ENCODE measurements at places on chromosomes 3 and 15. TPM values are rescaled to one million over a fixed set of nuclear protein-coding genes. Genes with fewer than 3 reads are reported as not detected.

The NR2F2 gene
- total RNA-seq: 4.8 TPM

The MUC20 gene
- total RNA-seq: 1.7 TPM

The GPR149 gene
- not detected for total RNA-seq

The BOC gene
- total RNA-seq: 0.72 TPM

The CPB1 gene
- not detected for total RNA-seq

The MORC1 gene
- not detected for total RNA-seq

The ALG3 gene
- total RNA-seq: 50.3 TPM

The SLC12A8 gene
- 20.7 TPM for total RNA-seq

The UBAP1L gene
- total RNA-seq: 0.72 TPM

The PYGO1 gene
- 1.4 TPM for total RNA-seq

The SLC2A2 gene
- under 0.01 TPM for total RNA-seq

The RUVBL1 gene
- total RNA-seq: 81.6 TPM

The MCF2L2 gene
- not detected for total RNA-seq

The ACTC1 gene
- not detected for total RNA-seq

The IMP3 gene
- 156 TPM for total RNA-seq

The GRM7 gene
- not detected for total RNA-seq

The FEZF2 gene
- not detected for total RNA-seq

The ANKRD63 gene
- total RNA-seq: not detected

The NECTIN3 gene
- total RNA-seq: 14.9 TPM

The FHIT gene
- 2.7 TPM for total RNA-seq

The NMD3 gene
- 147 TPM for total RNA-seq

The CFAP20DC gene
- 7.7 TPM for total RNA-seq

The DAZL gene
- total RNA-seq: not detected

The GOLGA6B gene
- total RNA-seq: not detected

The TEX55 gene
- not detected for total RNA-seq

The C3orf20 gene
- total RNA-seq: not detected

The OR4F15 gene
- total RNA-seq: not detected

The ECE2 gene
- under 0.01 TPM for total RNA-seq

The CISH gene
- total RNA-seq: 1.3 TPM

The LNP1 gene
- 0.48 TPM for total RNA-seq

The TMEM108 gene
- total RNA-seq: not detected

The TTC21A gene
- 2.7 TPM for total RNA-seq

The DOCK3 gene
- total RNA-seq: 0.24 TPM

The GOLGA6L7 gene
- not detected for total RNA-seq

The PTH1R gene
- 2.7 TPM for total RNA-seq

The GALNT15 gene
- total RNA-seq: 0.21 TPM

The THPO gene
- total RNA-seq: not detected

The PEX5L gene
- under 0.01 TPM for total RNA-seq

The FBXL2 gene
- total RNA-seq: 20.7 TPM

The RBM6 gene
- total RNA-seq: 34.2 TPM

The LOXL1 gene
- total RNA-seq: 36.6 TPM

The C3orf38 gene
- 24.6 TPM for total RNA-seq

The DLL4 gene
- total RNA-seq: under 0.01 TPM

The LRRC15 gene
- total RNA-seq: not detected

The CACNA1D gene
- under 0.01 TPM for total RNA-seq

The REC114 gene
- not detected for total RNA-seq

The GPR160 gene
- total RNA-seq: 6.3 TPM

The COL6A5 gene
- total RNA-seq: not detected

The VGLL3 gene
- 1.7 TPM for total RNA-seq

All from tracheal epithelial cell (primary cell).